Activated naive CD8-positive, alpha-beta T cell treated with anti-CD3 and anti-CD28 coated beads, Interleukin-2, amount 10 ng/mL, durations not matched to agents 7 days and 5 days (primary cell): ENCODE measurements at places on chromosomes 11 and 22. TPM values are rescaled to one million over a fixed set of nuclear protein-coding genes. Genes with fewer than 3 reads are reported as not detected.

Gene C11orf24
- 23.5 TPM for total RNA-seq

DNA sequence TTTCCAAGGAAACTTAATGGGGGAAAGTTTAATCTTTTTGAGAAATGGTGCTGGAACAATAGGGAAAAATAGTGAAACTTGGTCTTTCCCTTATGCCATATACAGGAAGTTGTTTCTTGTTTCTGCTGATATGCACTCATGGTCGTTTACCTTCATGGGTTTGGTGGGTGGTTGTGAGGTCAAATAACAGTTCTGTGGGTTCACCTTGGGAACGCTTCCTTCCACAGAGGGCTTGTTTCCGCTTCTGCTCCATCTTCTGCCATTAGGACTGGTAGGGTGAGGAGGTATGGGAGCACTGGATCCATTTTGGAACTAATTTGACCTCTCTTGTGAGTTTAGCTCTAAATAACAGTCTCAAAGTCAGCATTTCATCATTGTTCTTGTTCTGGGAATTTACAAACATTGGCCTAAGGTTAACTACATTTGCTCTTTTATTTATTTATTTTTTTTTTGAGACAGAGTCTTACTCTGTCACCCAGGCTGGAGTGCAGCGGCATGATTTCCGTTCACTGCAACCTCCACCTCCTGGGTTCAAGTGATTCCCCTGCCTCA lies 17.6 kb upstream of the RELA start:
- DNase-seq, result no peak

DNA sequence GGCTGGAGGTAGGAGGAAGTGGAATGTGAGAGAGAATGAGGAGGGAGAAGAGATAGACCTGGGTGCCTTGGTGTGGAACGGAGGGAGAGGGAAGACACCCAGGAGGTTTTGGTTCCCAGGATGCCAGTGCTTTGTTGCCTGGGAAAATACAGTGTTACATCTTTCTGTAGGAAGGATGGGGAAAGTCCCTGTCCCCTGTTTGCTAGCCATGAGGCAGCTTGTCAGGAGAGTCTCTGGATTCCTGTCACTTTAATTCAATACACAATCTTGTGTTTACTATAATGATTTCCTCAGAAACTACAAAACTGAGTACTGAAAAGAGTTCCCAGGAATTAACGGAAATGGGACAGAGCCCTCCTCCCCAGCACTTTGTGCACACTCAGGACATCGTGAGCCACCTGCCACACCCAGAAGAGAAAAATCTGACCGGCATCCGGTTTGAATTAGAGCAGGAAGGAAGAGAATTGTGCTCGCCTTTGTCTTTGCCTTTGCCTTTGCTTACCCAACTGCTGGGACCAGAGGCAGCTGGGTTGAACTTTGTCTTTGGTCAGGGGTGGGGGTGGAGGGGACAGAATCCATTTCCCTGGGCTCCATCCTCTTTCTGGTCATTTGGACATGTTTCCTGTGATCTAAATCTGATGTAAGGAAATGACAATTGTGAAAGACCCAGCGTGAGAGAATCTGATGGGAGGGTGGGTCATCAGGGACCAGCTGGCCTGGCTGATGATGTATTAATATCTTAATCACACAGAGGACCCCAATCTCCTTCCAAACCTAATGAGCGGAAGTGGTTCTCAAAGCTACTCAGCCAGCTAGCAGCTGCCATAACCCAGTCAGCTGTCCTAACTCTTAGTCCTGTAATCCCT lies 1.3 kb upstream of the LIMK2 start:
- no peak for DNase-seq

Gene PIH1D2
- total RNA-seq, result 0.50 TPM

- no peak for DNase-seq
Measured at GRCh38 chr11:90284171-90284570, 61.3 kb upstream of the CHORDC1 start.

DNA sequence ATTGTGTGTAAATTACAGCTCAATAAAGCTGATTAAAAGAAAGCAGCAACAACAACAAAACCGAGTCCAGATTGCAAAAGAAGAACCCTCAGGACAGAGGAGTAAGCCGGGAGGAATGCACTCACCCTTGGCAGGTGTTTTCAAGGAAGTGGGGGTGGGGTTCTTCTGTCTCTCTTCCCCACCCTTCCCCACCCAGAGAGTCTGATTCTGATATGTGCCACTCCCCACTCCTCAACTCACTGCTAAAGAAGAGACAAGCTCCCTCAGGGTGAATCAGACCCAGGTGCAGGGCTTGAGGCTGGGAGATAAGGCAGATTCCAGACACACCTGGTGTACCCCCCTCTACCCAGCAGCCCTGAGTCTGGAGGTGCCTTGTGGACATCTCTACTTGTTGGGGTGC lies 38.4 kb upstream of the PHF21A start:
- DNase-seq, result no peak

- DNase-seq, result peak; percentile 61
Measured at GRCh38 chr11:363948-364761, 5.1 kb upstream of the B4GALNT4 start.

DNA sequence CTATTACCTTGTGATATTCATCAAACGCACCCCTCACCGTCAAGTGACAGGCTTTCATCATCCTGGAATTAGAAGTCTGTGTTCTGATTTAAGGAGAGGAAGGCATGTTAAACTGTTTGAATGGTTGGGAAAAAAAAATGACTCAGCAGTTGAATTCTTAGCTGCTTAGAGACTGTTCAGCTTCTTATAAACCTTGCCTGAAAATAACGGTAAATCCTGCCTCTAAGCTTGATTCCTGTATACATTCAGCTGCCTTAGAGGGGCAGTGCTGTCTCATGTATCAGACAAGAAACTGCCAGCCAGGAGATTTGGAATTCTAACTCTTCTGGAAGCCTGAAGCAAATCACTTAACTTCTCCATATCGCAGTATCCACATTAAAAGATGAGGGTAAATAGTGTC lies 437.4 kb downstream of the JRKL start:
- no peak for DNase-seq

Gene MS4A6E
- not detected for total RNA-seq

GRCh38 chr11:120212259-120212878 lies 1.5 kb downstream of the OAF start:
- no peak for DNase-seq

Gene BBOX1
- total RNA-seq, result not detected

Gene HEPHL1
- not detected for total RNA-seq

Gene AMOTL1
- 4.4 TPM for total RNA-seq

GRCh38 chr22:38467904-38468442 lies at the start of gene KDELR3:
KDELR3 (plus strand) TSS chr22:38468096; CDS start chr22:38468234, 138 bp downstream.
- DNase-seq, result peak; percentile 77

DNA sequence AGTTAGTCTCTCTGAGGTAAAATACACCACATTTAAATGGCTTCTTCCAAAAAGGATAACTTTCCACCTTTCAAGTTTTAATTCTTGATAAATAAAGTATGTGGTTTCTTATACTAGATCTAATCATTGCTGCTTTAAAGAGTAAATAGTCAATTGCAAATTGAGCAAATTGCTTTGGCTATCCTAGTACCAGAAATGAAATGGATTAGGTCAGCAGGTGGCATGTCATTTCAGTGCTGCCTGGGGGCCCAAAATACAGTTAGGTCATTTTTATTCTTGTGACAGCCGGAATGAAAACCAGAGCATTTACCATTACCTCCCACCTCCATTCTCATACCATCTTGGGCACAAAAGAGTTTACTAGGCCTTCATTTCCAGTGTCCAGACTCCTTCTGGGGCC lies 70.2 kb downstream of the PHF21A start:
- DNase-seq, result no peak

DNA sequence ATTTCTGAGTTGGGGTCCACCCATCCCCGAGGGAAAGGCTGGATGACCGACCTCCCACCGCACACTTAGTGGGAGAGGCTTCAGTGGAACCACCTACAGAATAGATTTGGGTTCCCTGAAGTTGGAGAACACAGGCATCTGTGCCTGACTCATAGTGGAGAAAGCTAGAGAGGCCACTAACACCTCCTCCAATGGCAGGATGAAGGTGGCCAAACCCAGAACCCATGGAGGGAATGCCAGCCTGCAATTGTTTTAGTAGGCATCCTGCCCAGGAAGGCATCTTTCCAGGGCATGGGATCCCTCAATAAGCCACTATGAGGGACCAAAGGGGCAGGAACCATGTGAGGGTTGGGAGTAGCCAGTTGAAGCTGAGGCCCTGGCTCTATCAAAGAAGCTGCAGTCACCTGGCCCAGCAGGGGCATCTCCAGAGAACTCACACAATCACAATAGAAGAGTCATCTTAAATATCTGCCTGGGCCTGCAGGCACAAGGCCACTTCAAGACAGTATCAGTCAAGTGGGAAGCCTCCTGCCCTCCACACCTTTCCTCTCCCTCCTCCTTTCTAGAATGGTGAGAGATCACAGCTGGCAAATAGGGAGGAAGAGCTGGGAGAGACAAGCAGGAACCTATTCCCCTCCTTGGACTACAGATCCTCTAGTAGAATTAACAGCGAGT lies 124.1 kb upstream of the CSNK2A3 start:
- DNase-seq, result no peak

GRCh38 chr22:29750559-29751538 lies 16.0 kb downstream of the ZMAT5 start:
- no peak for DNase-seq

DNA sequence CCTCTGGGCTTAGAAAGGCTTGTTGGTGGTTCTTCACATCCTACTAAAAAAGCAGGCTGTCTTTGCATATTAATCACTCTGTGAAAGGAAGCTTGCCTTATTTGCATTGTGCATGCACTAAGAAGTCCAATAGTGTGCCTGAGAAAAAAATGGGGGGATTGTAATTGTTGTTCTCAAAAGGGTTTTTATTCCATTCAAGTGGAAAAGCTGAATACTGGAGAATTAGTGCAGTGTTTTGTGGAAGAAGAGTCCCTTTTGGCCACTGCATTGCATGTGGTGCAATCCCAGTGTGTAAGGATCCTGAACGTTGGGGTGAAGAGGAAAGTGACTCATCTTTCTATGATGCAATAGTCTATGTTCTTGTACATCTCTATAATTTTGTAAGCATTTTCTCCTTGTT lies 16.5 kb downstream of the NCAM1 start:
- DNase-seq, result no peak

DNA sequence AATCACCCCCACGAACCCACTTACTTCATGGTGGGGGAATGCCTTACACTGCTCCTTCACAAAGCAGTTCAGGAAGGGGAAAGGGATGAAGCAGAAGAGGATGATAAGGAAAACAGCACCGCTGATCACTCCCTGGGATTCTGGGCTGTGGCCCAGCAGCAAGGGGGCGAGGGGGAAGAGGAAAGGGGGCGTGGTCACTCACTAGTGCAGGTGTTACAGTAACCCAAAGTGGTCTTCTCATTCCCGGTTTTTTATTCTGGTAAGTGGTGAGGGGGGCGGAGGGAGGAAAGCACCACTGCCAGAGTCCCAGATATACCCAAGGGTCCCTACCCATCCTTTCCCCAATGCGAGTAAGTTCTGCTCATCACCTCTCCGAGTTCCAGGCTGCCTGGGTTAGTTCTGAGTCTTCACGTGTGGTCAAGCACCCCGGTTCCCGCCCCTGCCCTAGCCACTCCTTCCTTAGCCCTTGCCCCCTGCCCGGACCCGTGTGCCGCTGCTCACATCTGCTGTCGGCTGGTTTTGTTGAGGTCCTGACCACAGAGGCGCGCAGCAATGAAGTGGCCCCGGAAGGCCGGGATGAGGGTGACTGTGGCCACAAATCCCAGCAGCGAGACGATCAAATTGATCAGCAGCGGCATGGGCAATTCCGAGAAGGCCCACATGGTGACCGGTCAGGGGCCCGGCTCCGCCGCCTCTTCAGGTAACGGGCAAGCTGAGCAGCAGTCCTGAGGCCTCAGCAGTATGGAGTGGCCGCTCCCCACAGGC lies 477 bp downstream of the DPAGT1 start:
- DNase-seq, result no peak

- no peak for DNase-seq
Measured at GRCh38 chr22:33650244-33650643, 270.0 kb downstream of the LARGE1 start.

GRCh38 chr22:27420817-27421361 lies 380.7 kb downstream of the MN1 start:
- DNase-seq, result no peak

Gene MMP12
- total RNA-seq, result not detected

DNA sequence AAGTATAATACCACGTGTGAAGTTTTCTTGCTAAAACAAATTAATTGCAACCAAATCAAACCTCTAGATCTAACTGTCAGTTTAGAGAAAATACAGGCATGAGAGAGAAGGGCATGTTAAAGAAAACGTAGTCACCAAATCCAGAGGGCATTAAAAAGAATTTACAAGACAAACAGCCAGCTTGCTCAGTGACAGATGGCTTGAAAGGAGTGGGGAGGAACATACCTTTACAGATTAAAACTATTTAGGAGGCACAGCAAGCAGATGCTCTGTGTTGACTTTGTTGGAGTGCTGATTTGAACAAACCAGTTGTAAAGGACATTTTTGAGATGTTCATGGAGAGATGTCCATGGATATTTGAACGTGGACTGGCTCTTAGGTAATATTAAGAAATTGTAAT lies 96.9 kb downstream of the ATXN10 start:
- no peak for DNase-seq

GRCh38 chr11:115745610-115746512 lies 241.6 kb upstream of the CADM1 start:
- no peak for DNase-seq

Gene OR51B2
- total RNA-seq, result not detected

Gene SCT
- total RNA-seq, result not detected

- no peak for DNase-seq
Measured at GRCh38 chr22:36953239-36954080, 40.0 kb downstream of the CSF2RB start.
